ENCODE measurements at places on chromosomes 7 and 10.

DNA sequence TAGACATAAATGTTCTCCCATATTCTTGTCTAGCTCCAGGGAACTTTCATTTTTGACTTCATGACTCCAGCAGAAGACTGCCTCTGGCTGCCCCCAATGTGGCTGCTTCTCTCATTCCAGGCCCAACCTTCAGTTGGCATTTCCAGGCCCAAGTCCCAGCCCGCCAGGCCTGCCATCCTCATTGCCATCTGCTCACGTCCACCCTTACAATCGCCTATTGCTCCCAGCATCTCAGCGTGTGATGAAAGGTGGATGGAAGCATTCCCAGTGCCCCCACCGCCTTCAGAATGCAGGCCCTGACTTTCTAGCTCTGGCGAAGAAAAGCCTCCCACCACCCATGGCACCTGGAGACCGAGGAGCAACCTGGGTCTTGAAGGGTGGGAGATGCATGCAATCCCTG is 132.1 kb upstream of the LANCL2 start:
- no peak for DNase-seq

DNA sequence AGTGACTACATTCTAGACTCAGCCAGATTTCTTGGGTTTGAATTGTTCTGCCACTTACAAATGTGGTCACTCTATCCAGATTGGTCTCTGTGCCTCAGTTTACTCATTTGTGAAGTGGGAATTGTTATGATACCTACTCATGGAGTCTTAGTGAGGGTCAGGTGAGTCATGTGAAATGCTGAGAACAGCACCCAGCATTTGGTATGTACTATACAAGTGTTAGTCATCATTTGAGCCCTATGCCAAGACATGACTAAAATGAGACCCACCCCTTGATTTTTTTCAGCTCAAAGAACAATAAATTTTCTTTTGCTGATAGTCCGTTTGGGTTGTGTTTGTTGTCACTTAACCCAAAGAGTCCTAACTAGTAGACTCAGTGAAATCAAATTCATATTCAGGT is 92.8 kb downstream of the CHN2 start:
- no peak for DNase-seq

- DNase-seq, result no peak
These were observed 173.6 kb downstream of the ARHGAP12 start for GRCh38 chr10:31754803-31755624.

GRCh38 chr10:133309720-133310398 is 1.1 kb downstream of the ZNF511 start:
- DNase-seq, result no peak

- no peak for DNase-seq
These were observed 114.1 kb downstream of the CPED1 start for GRCh38 chr7:121102619-121103018.

GRCh38 chr7:85324145-85324799 is 137.4 kb upstream of the SEMA3D start:
- no peak for DNase-seq

DNA sequence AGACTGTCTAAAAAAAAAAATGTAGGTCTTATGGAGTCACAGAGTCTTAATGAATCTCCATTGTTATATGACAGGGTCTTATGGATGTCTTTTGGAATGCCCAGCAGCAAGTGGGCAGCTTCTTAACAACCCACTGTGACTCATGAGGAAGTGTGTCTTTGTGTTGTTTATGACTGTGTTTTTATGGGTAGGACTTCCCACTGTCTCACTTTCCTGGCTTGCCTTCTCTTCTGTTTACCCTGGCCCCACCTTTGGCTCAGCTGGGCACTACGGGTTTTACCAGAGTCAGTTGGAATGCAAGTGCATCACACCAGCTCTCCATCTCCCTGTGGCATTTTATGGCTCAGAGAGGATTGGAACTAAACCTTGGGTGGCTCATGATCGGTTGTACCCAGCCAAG is 580.5 kb downstream of the AUTS2 start:
- no peak for DNase-seq

DNA sequence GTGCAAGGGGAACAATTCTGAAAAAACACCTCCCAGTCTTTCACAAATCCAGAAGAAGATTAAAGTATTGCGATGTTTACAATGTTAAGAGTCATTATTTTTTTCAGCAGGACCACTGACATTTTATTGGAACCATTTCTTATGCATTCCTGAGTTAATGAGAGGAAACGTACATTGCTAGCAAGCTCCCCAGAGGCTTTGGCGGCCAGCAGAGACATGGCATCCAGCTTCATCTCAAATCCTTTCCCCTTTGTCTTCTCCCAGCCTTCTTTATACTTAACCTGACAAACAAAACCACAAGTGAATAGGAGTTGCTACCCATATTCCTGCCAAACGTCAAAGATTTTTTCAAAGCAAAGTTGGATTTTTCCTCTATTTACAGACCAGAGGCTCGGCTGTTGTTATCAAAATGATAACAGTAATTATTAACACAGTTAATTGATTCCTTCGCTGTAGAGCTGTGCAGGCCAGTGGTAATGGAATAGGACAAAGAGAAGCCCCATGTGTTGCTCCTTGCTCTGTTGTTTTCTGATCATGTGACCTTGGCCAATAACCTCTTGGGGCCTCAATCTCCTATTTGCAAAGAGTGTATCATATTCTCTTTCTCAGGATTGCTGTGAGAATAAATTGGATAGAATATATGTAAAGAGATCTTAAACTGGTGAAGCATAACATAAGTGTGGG is 32.0 kb downstream of the NRAP start:
- DNase-seq, result no peak

- DNase-seq, result no peak
These were observed 71.8 kb downstream of the AFAP1L2 start for GRCh38 chr10:114332301-114333192.

GRCh38 chr10:103451831-103452505 is at the start of gene CALHM2:
TSS of gene CALHM2 (minus strand) at chr10:103452370. CDS start at chr10:103449941, 2,429 bp downstream.
- DNase-seq, result no peak

DNA sequence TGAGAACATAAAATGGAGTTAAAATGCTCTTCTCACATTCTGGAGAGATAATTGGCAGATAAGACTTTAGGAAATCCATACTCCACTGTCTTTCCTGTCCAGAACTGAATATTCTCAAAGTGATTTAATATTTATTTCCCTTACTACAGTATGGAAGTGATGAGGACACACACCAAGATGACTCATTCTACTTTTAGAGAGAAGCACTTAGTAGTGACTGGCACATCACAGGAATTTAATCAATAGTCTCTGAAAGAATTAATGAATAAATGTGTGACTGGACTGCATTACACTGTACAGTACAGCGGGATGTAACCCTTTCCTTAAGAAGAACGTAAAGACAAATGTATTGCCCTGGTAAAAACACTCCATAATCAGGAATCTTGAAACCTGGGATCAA is 116.7 kb downstream of the SEMA3E start:
- no peak for DNase-seq

DNA sequence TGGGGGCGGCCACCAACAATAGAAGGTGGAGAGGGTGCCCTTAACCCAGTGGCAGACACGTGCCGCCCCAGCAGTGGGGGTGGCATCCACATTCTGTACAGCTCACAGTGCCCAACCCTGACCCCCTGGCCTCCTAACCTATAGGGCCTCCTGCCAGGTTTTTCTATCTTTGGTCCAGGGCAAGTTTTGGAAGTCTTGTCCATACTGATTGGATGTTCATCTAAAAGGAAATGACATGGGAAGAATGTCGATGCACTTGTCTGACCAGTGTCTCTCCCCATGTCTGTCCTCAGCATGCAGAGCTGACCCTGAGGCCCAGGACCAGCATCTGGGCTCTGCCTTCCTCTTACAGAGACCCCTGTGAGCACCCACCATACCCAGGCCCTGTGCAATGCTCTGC is 32.3 kb upstream of the ANTXRL start:
- no peak for DNase-seq

GRCh38 chr10:66844176-66844942 is 81.5 kb upstream of the LRRTM3 start:
- no peak for DNase-seq

DNA sequence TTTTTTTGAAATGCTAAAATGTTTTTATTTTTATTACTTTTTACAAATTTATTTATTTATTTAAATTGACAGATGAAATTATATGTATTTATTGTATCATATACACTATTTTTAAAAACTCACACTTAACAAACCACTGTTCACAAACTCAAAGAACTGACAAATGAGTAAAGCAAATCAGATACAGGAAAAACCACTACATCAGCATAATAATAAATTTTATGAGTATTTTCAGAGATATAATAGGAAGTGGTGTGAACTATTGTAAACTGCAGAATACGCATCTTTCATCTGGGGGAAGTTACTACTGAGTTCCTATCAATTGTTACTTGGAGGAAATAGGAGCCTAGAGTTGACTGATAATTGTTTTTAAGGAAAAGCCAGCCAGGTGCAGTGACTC is 150.7 kb downstream of the PCLO start:
- no peak for DNase-seq

DNA sequence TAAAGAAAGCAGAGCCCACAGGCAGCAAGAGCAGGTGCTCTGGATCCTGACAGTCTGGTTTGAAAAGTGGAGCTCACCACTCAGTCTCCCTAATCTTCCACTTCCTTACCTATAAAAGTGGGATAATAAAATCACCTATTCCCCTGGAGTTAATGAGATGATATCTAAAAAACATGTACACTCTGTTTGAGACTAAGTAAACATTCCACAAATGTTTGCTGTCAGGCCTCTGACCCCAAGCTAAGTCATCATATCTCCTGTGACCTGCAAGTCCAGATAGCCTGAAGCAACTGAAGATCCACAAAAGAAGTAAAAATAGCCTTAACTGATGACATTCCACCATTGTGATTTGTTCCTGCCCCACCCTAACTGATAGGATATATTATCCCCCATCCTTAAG is 1324.5 kb downstream of the XPNPEP1 start:
- no peak for DNase-seq

GRCh38 chr10:61759751-61760150 is 97.0 kb downstream of the CABCOCO1 start:
- DNase-seq, result no peak

GRCh38 chr10:22453948-22454591 is 108.8 kb downstream of the SPAG6 start:
- no peak for DNase-seq

DNA sequence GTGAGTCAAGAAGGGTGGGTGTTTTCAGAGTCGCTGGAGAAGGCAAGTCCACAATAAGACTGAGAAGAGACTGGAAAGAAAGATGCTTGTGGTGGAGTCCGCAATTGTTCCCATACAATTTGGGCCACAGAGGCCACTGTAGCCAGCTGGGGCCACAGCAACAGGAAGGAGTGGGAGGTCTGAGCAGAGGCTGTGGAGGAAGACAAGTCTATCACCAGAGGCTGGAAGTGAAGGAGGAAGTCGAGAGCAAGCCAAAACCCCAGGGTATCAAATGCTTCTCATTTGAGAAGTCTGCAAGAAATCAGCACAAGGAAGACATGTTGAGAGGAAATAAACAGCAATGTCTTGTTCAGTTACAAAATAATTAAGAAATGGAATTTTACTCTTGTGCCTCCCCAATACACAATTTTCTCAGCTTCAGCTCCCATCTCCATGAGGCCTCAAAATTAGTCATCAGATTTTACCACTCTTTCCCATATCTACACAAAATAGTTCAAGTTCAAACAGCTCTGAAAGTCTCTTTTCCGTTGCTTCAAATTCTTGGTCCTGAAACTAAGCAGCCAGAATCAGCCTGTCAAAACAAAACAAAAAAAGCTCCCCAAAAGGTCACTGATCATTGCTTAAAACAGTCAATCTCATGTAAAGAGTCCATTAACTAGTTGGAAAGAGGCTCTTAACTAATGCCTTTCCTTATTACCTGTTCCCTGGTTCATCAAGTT is 31.6 kb downstream of the SLC16A12 start:
- DNase-seq, result no peak

GRCh38 chr7:112423987-112424386 is 26.3 kb upstream of the IFRD1 start:
- DNase-seq, result no peak

GRCh38 chr7:122618585-122619189 is 80.2 kb downstream of the RNF133 start:
- no peak for DNase-seq

DNA sequence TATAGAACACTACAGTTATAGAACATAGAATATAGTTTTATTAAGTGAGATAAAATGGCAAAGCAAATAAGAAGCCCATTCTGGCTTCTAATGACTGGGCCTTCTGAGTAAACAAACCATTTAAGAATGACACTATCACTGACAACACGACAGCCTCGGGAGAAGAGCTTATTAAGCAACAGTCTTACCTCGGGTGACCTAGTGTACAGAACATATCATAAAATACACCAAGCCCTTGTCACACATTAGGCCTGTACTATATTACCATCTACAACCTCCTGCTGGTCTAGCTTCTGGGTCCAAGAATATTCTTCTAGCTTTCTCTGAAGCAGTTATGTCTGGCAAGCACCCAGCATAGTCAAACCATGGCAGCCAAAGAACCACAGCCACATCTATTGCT is 32.0 kb downstream of the CCDC186 start:
- no peak for DNase-seq

DNA sequence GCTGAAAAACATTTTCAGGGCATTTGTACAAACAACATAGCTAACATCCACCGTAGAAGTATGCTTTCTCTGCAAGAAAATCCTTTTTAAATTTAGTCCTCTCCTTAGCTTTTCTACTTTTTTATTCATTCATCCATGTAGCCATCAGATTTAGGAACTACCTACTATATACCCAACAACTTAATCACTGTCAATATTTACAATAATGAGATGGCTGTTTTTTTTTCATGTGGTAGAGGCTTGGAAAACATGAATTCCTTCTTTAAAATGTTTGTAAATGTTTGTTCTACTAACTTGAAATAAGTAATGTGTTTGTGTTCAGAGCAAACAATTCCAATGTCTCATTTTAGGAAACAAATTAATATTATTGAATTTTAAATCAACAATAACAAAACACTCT is 78.2 kb upstream of the CAV2 start:
- no peak for DNase-seq

DNA sequence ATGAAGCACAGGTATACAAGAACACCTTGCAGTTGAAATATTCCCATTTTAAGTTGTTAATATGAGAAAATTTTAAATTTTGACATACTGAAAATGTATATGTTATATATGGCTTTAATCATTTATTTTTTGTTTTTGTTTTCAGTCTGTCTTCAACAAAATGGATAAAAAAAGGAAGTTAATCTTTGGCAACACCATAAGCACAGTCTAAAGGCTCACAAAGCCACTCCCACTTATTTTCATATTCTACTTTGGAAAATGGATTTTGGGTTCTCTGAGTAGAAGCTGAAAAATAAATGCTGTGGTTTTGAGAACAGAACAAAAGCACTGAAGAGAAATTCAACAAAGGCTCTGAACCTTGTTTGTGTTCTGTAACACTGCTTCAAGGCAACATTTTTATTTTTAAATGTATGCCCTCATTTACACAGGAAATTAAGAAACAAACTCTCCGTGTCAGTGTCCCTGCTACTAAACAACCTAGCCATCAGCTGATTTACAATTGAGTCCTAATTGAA is 81.3 kb upstream of the LRRN3 start:
- no peak for DNase-seq

DNA sequence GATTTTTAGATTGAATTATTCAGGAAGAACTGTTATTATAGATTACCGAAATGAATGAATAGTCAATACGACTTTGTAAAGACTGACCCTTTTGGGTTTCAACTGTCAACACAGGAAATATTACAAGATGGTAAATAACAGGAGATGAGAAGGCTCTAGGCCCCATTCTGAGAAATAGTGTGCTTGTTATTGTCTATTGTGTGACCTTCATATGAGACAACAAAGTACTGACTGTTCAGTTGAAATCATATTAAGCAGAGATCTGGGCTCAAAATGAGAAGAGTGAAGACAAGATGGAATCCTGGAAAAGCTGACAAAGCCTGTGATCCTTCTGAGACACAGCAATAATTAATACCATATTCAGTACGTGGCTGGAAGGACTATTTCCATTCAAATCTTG is 503.8 kb downstream of the INHBA start:
- DNase-seq, result no peak
